ENCODE measurements at places on chromosomes 3 and 15.

GRCh38 chr3:38190481-38190881, 25.1 kb downstream of the OXSR1 start:
- no peak for DNase-seq

GRCh38 chr3:13657660-13658435, 108.9 kb downstream of the FBLN2 start:
- DNase-seq: peak; percentile 31

- no peak for DNase-seq
Measured at GRCh38 chr3:42735019-42735418, 32.4 kb upstream of the HHATL start.

GRCh38 chr15:27336676-27337075, 365.7 kb downstream of the GABRG3 start:
- no peak for DNase-seq

DNA sequence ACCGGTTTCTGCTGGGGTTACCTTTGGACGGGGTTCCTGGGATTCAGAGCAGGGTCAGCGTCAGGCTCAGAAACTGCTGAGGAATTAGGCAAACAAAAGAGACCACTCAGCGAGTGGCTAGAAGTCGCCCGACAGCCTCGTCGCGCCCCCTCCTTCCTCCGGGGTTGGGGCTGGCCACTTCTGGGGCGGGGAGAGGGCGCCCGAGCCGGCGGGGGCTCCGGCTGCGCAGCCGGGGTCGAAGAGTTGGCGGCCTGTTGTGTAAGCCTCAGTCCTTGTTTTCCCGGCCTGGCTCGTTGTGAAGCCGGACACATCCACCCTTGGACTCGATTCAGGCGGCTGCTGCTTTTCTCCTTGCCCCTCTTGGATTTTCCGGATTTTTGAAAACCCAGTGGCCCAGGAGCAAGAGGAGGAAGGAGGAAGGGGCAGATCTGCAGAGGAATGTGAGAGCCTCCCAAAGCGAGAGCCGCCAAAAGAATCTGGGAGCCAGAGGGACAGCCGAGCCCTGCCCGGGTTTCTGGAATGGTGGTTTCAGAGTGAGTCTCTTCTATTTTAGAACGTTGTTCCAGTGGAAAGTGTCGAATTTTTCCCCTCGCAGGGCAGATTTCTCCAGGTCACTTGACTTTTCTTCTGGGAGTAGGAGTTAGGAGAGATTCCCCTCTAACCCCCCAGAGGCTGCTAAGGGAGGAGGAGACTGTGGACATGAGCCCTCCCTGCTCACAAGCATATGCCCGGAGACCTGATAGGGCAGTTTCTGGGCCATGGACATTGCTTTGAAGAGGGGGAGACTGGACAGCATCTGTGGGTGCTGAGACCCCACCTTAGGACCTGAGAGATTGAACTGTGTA, 666 bp downstream of the SNX33 start:
- DNase-seq: peak; percentile 63

GRCh38 chr3:46933261-46933660, 43.3 kb downstream of the CCDC12 start:
- no peak for DNase-seq

- no peak for DNase-seq
Measured at GRCh38 chr15:50277370-50277769, 11.8 kb upstream of the HDC start.

- DNase-seq: no peak
Measured at GRCh38 chr3:10505050-10505790, at the start of gene ATP2B2. ATP2B2 (minus strand) TSS chr3:10505586; CDS start chr3:10449543, 56,043 bp downstream.

DNA sequence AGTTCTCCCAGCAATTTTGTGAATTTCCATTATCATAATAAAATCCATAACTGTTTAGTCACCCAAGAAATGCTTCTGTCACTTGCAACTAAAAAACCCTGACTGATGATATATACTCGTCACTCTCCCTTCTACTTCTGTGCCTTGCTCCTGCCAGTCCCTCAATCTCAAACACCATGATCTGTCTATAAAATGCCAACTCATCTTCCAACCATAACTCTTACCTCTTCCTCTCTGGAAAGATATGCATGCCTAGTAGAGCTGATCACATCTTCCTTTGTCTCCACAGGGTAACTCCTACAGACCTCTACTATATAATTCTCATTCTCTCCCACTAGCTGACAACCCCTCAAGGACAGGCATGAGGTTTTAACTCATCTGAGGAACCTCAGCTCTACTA, 5.2 kb upstream of the VEPH1 start:
- no peak for DNase-seq

- peak; percentile 4 for DNase-seq
Measured at GRCh38 chr3:85589145-85589544, 630.4 kb downstream of the CADM2 start.

DNA sequence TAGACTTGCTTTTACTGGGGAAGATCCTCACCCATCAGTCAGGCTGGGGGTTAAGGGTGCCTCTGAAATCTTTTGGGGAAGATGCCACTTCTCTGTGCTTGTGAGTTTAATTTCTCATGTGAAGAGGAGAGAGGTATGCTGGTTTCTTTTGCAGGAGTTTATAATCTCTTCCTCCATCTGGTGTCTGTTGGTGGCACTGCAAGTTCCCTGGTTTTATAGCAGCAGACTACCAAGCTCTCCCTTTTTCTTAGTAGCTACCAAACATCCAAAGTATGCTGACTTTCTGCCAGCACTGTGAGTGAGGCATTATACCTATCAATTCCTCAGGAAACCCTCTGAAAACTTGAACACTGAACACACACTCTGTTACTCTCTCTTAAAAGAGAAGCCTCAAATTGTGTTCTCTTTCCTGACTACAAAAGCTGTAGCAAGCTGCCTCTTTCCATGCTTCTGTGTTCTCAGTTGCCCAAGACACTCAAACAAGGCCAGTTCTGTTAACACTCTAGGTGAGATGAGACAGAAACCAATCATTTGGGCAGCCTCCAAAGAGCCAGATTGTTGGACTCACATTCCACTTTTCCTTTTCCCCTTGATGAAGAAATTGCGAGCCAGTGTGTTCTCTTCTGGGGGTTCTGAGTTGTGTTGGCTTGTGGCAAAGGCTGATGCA, 299.5 kb downstream of the GAP43 start:
- peak; percentile 24 for DNase-seq

GRCh38 chr3:129424185-129424841, 4.1 kb downstream of the EFCAB12 start:
- peak; percentile 54 for DNase-seq

DNA sequence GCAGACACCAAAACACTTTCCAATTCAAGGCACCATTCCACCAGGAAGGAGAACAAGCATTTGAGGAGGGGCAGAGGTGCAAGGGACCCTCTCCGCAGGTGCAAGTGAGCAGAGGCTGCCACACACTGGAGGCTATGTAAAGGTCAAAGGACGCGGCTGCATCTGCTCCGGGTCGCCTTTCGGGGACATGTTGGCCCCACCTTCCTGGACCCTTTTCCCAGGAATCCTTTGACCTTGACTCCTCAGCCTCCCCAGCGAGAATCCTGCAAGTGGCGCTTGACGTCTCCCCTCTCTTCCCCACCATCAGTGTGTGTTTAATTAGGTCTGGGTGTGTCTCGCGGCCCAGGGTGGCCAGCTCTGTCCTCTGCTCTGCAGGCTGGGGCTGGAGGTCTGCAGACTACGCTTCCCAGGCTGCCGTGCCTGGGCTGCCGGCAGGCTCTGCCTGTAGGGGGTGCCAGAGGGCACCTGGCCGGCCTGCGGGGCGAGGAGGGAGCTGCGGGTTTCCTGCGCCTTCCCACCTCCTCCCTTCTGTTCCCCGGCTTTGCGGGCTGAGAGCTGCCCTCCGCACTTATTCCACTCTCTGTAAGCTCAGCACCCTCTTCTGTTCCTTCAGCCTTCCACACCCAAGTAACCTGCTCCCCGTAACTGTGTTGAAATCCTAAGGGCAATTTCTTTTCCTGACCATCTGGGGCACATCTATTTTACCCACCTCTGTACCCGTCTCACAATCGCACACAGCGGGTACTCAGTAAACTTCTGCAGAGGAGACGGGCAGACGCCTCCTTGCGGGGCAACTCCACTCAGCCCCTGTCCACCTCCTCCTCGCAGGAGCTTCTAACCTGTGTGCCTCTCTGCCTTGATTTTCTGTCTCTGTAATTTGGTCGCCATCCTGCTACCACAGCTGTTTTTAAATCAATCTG, 129.8 kb downstream of the NSMCE3 start:
- peak; percentile 27 for DNase-seq

- DNase-seq: no peak
Measured at GRCh38 chr15:52656412-52656811, 22.8 kb downstream of the ATOSA start.

DNA sequence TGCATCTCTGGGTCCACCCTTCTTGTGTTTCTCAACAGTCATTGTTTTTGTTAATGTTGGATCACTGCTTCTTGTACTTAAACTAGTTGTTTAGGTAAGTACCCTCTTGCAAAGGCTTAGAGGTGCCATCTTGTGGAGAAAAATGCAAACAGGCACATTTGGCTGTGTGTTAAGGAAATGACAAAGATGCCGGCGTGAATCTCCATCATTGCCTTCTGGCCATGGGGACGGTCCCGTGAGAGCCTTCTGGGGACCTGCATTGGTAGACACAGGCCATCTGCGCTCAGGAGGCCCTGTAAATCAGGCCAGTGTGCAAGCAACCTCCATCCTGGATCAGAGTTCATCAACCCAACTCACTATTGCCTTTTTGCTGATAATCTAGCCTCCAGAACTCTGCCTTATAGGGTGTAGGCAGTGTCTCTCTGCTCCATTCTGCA, 158.6 kb upstream of the NR2E3 start:
- peak; percentile 84 for DNase-seq

- no peak for DNase-seq
Measured at GRCh38 chr3:155047672-155048071, 32.4 kb upstream of the MME start.

- no peak for DNase-seq
Measured at GRCh38 chr3:7203969-7204847, 343.3 kb downstream of the GRM7 start.

- no peak for DNase-seq
Measured at GRCh38 chr15:35071106-35071505, 14.0 kb downstream of the NANOGP8 start.

GRCh38 chr3:26515351-26515750, 107.2 kb upstream of the LRRC3B start:
- DNase-seq: no peak

GRCh38 chr3:99929745-99930139, 112.1 kb downstream of the CMSS1 start:
- peak; percentile 30 for DNase-seq

DNA sequence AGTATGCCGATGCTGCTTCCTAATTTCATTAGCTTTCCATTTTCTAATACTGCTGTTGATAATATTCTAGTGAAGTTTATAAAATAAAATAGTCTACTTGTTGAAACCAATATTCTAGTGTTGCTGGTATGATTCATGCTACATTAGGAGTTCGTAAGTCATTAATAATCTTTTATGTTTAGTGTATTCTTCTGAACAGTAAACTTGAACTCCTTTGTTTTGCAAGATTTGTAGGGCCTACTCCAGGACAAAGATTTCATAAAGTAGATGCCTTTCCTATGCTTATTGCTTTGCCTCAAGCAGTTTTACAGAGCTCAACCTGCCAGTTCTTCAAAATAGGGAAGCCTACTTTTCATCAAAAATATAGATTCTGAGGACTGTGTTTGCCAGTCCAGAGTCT, 111.5 kb downstream of the RSRC1 start:
- peak; percentile 30 for DNase-seq
